ENCODE measurements at places on chromosomes 12 and 14.

- DNase-seq: no peak
Measured at GRCh38 chr14:37036669-37037341, 135.6 kb downstream of the SLC25A21 start.

DNA sequence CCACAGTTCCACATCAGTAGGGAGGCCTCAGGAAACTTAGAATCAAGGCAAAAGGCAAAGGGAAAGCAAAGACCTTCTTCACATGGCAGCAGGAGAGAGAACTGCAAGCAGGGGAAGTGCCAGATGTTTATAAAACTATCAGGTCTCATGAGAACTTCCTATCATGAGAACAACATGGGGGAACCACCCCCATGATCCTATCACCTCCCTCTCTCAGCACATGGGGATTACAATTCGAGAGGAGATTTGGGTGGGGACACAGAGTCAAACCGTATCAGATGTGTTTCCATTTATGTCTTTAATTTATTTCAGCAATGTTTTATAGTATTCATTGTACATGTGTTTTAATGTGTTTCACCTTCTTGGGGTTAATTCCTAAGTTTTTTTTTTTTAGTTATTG, 25.8 kb downstream of the METAP2 start:
- DNase-seq: no peak

DNA sequence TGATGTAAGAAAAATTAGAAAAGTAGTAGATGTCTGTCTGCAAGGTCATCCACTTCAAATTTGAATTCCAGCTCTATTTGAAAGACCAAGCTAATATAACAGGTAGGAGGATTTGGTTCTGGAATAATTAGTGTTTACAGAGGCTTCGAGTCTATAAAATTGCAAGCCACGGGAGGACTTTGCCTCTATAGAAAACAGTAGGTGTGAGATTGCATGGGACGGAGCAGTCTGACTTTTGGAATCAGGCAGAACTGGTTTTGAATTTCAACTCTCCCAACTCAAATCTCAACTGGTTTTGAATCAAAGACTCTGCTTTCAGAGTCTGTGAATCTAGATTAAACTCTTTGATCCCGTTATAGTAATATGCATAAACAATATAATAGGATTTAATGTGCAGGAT, 82.4 kb downstream of the PIK3C2G start:
- no peak for DNase-seq

- DNase-seq: no peak
Measured at GRCh38 chr14:83885837-83886293, 1644.1 kb upstream of the FLRT2 start.

DNA sequence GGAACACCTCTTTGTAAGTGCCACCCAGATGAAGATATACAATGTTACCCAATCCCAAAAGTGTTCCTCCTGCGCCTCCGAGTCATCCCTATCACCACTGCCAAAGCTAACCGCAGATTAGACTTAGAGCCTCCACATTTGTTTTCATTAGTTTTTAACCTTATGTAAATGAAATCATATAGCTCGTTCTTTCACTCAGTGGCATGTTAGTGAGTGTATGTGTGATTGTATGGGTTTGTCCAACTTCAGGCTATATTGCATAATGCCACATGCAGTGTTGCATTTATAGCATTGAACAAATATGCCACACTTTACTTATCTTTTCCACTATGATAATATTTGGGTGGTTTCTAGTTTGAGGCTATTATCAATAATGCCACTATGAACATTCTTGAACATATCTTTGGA, 18.0 kb downstream of the MAP1LC3B2 start:
- no peak for DNase-seq

- no peak for DNase-seq
Measured at GRCh38 chr14:22648506-22648905, 4.4 kb upstream of the OR6J1 start.

DNA sequence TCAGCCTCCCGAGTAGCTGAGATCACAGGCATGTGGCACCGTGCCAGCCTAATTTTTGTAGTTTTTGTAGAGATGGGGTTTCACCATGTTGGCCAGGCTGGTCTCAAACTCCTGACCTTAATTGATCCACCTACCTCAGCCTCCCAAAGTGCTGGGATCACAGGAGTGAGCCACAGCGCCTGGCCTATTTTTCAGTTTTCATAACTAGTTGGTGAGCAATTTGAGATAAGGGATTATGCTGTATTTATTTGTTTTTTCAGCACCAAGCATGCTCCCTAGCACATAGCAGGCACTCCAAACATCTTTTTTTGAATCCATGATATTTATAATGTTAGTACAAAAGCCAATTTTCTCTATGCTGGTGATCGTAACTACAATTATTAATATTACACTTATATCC, 541.2 kb downstream of the SNAPC1 start:
- DNase-seq: no peak

GRCh38 chr12:121796855-121797751, 3.6 kb upstream of the RHOF start:
- no peak for DNase-seq

DNA sequence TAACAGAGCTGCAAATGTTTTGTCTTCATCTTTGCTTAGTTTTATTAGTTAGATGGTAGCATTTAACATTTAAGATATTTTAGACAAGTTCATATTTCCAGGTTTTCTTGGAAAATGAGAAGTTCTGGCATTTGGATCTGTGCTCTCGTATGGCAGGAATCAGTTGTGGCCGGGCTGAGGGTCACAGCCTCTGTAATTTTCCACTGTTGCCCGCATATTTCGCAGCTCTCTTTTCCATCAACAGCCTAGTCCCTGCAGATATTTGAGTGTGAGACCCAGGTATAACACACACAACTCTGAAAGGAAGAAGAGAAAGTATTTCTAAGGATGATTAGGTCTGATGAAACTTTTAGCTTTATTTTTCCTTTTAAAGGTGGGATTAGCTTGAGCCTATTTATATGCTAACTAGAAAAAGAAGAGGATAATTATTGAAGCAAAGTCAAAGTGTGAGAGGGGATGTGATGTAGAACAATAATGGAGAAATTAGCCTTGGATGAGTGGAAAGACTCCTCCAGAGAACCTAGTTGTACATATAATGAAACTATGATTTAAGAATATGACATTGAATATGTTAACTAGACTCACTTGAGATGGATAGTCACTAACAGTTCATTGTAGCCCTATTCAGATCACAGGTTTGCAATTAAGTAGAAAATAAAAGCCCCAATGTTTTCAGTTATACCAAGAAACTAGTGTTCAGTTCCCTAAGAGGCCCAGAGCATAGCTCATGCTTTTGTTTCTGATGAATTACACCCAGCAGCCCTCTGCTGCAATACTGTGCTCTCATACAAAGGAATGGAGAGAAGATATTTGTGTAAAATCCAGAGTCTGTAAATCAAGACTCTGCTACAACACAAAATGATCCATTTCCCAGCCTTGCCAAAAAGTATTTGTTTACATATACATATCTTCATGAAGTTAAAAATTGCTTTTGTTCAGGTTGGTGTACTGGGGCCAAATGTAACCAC, 158.4 kb downstream of the C12orf50 start:
- DNase-seq: no peak

DNA sequence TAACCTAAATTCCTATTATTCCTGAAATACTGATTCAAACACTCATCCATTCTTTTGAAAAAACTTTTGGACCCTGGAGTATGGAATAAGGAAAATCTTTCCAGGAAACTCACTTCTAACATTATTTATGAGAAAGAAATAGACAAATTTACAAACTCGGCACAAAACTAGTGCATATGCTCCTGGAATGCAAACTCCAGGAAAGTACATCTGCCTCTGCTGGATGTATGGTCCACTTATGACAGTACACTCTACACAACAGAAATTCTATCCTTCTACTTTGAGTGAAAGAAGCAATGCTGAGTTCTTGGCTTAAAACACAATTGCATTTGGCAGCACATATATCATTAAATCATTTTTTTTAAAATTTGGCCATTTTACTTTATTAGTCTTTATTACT, 700.5 kb upstream of the STXBP6 start:
- no peak for DNase-seq

- DNase-seq: no peak
Measured at GRCh38 chr14:105340821-105341733, 26.5 kb downstream of the PACS2 start.

- DNase-seq: no peak
Measured at GRCh38 chr12:95543305-95543704, 8.0 kb downstream of the USP44 start.

- DNase-seq: no peak
Measured at GRCh38 chr12:835754-836518, 83.6 kb downstream of the WNK1 start.

DNA sequence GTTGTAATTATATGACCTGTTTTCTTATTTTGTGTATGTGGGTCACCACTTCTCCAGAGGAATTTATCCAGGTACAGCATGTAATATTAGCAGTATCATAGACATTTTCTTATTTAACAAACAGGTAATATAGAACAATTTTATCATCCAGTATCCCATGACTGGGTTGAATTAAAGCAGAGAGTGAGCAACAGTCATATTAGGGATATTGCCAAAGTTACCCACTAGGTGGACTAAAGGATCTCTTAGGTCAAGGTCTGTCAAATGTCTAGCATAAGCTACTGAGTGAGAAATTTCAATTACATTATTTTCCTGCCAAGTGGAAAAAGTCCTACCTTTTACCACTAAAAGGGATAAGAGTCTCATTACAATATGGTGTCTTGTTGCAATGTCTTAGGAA, 62.1 kb upstream of the TRIM9 start:
- DNase-seq: no peak

- no peak for DNase-seq
Measured at GRCh38 chr14:69614592-69614991, 3.2 kb downstream of the SUSD6 start.

GRCh38 chr12:31853520-31853919, 105.7 kb upstream of the RESF1 start:
- no peak for DNase-seq

- DNase-seq: no peak
Measured at GRCh38 chr14:22472935-22473854, 115.8 kb downstream of the DAD1 start.

GRCh38 chr12:104669851-104670337, 213.1 kb downstream of the CHST11 start:
- no peak for DNase-seq

- DNase-seq: peak; percentile 71
Measured at GRCh38 chr14:62117010-62117750, 355.0 kb downstream of the SNAPC1 start.

DNA sequence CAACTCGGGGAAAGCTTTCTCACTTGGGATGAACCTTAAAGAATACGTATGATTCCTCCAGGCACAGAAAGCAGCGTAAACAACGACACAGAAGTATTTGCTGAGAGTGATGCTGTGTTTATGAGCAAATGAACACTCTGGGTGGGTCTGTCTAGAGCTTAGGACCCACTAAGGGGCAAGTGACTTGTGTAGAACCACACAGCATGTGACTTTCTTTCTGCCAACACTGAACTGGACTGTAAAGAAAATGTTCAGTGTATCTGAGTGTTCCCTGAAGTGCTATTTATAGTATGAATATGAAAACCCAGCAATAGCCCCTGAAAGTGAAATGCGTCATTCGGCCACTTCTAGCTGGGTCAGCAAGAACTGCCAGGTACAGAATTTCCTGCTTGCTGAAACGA, 78.5 kb downstream of the ST8SIA1 start:
- no peak for DNase-seq

GRCh38 chr12:23621900-23622299, 327.6 kb downstream of the SOX5 start:
- DNase-seq: no peak

DNA sequence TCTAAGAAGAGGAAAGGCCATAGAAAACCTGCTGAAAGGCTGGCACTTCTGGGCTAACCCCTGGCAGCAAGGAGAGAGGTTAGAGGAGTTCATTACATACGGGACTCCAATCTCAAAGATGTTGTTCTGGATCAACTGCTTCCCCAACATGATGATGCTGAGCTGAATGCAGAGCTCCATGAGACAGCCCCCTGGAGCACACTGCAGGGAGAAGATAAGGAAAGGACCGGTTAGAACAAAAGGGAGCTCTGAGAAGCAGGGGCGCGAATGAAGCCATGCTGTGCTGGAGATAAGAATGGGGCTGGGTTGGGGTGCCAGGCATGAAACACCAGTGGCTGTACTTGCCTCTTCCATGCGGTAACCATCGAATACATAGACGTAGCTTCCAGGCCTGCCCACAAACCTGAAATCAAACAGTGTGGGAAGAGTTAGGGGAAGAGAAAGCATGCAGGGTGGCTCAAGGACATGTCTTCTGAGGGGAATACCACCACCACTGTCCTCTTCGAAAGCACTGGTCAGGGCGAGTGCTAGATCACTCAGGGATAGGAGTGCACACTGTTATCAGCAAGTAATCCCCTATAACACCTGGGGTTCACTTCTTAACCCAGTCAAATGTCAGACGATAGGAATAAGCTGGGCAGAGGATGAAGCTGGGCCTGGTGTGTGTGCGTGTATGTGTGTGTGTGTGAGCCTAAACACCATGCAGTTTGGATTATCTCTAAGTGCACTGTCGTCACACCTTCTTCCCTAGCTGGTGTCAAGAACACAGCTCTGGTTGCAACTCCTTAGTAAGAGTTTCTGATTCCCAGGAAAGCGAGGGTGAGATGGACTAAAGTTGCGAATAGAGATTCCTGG, 180.9 kb downstream of the NTF3 start:
- no peak for DNase-seq

DNA sequence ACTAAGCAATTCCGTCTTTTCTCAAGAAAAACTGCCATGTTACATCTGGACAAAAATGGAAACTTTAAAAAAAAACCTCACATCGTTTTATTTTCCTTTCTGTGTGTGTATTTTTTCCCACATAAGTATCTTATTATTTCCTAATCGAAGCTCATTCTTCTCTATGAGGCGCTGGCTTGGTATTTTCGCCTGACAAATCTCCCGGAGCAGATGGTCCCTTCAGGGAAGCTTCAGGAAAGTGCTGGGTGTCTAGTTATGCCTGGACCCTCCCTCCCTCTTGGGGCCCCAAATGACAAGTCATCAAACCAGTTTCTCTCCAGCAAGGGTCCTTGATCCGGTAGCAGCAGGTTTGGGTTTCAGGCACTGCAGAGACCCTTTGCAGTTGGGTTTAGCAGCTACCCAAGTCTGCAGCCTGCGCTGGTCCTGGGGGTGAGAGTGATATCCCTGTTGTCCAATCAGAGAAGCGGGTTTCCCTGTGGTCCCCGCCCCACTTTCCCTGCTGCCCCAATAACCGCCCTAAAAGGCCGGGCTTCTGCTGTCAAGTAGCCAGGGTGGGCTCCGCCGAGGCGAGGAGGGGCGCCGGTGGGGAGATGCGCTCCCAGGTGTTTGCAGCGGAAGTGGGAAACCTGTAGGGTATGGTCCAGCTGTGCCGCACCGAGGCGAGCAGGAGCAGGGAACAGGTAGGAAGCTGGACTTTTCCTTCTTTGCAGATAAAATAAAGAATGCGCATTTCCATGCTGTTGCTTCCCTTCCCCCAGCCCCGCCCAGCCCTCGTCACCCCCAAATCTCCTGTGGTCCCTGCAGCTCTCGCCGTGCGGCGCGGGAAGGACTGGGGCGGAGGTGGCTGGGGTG, at the start of gene CNTN1:
TSS of gene CNTN1 (plus strand) at position 527 of the 852 bp plus-strand sequence.
- DNase-seq: no peak

DNA sequence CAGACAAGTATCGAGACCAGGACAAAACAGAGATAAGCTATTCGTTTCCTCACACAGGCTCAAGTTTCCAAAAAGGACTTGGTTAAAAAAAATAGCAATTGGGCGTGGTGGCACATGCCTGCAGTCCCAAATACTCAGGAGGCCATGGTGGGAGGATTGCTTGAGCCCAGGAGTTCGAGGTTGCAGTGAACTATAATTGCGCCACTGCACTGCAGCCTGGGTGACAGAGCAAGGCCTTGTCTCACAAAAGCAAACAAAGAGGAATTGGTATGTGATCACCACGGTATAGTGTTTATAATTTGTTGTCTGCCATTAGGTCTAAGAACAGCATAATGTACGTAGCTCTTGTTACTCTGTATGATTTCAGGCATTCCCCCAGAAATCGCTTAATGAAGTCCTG, 175.3 kb downstream of the DERA start:
- DNase-seq: no peak
